Neural progenitor cell (in vitro differentiated cells): ENCODE measurements at places on chromosomes 11 and 22.

DNA sequence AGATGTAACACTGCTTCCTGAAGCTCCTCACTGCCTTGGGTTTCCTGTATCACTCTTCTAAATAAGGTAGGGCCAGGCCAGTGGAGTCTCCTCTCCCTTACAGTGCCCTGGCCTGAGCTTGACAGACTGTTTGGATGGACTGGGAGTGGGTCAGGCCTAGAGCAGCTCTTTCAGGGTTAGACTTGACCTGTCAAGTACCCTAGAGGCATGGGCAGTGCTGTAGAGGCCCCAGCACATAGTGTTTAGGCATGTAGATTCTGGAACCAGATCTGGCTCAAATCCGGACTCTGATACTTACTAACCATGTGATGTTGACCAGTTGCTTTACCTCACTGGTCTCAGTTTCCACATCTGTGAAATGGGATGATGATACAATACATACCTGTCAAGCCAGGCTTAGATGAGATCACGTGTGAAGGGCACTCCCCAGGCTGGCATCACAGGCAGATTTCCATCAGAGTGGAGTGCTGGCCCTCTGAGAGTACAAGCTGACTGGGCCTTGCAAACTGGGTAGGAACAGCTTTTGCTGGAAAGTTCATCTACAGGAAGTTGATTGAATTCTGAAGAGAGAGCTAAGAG, 1.4 kb upstream of the MICAL2 start:
- DNase-seq, result no peak

GRCh38 chr11:21861314-21861713, 331.6 kb upstream of the ANO5 start:
- peak; percentile 33 for DNase-seq

DNA sequence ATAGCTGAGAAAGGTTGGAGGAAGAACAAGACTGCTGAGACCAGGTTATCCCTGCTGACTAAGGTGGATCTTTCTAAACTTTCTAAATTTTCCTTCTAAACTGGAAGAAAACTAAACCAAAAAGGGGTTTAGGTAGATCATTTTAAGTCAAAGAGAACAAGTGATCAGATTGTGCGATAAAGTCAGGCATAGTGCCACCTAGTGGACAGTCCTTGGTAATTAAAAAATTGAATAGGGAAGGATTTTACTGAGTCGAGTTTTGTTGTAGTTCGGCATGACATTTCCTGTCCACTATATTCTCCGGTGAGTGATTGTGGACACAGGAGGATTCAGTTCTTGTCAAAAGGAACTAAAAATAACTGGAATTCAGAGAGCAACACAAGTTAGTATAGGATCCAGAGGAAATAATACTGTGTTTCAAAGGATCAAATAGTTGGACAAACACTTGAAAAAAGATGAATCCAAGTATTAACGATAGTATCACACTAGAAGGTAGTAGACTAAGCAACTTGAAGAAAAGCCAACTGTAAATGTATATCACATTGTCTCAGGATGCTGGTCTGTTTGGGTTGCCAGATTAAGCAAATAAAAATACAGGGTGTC, 1236.4 kb downstream of the FAM181B start:
- peak; percentile 65 for DNase-seq

- no peak for DNase-seq
These were observed 914.2 kb upstream of the RAG2 start for GRCh38 chr11:37512156-37512780.

- DNase-seq, result peak; percentile 16
These were observed 45.0 kb upstream of the SLC1A2 start for GRCh38 chr11:35464308-35464707.

GRCh38 chr22:20115691-20116375, at the start of gene RANBP1:
RANBP1 (plus strand) TSS chr22:20116104; CDS start chr22:20116185, 81 bp downstream.
- DNase-seq, result peak; percentile 23

- DNase-seq, result no peak
These were observed 292.6 kb downstream of the TBC1D22A start for GRCh38 chr22:47055073-47055355.

- DNase-seq, result peak; percentile 56
These were observed 56.0 kb downstream of the DCUN1D5 start for GRCh38 chr11:103035791-103036434.

GRCh38 chr11:68213135-68213515, at the start of gene KMT5B:
KMT5B (minus strand) TSS chr11:68213296; CDS start chr11:68190076, 23,220 bp downstream.
- DNase-seq, result no peak

DNA sequence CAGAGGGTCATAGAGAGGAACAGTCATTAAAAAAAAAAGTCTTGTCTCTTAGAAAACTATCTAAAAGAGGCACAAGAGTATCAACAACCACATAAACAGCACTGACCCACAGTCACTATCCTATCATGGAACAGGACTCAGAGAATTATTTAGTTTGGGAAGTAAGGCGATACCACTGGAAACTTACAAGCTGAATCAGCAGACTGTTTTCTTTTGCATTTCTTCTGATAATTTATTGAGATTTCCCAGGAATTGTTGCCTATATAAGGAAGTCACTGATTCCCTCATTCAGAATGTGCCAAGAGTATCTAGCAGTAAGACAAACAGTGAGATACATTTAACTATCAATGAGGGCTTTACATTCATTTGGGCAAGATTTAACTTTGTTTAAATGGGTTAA, 304.1 kb downstream of the GUCY1A2 start:
- no peak for DNase-seq

GRCh38 chr11:129143335-129143734, 48.8 kb downstream of the ARHGAP32 start:
- no peak for DNase-seq

GRCh38 chr11:2586793-2587131, 113.0 kb downstream of the KCNQ1OT1 start:
- DNase-seq, result no peak

DNA sequence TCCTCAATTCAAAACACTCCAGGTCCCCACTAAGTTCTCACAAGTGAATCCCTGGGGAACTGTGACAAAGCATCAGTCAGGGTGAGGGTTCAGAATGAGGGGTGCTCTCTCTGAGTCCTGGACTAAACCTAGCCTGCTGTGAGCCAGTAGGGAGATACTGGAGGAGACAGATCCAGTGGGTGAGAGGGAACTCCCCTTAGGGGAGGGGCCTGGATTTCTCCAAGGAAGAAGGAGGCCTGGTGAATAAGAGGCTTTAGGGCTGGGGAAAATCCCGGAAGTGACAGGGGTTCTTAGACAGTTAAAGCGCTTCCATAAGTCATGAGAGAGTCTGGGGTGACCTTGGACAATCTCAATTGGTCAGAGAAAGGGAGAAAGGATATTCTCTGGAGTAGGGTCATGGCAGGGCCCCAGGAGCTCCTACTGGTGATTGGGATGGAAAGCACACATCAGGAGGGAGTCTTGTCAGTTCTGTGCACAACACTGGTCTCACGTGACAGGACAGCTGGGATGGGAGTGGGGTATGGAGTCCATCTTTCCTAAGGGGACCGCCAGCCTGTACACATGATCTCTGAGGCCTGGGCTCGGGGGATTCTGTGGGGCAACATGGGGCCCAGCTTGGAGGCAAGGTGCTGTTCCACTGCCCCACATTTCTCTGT, 1.5 kb downstream of the TBC1D10A start:
- peak; percentile 50 for DNase-seq

DNA sequence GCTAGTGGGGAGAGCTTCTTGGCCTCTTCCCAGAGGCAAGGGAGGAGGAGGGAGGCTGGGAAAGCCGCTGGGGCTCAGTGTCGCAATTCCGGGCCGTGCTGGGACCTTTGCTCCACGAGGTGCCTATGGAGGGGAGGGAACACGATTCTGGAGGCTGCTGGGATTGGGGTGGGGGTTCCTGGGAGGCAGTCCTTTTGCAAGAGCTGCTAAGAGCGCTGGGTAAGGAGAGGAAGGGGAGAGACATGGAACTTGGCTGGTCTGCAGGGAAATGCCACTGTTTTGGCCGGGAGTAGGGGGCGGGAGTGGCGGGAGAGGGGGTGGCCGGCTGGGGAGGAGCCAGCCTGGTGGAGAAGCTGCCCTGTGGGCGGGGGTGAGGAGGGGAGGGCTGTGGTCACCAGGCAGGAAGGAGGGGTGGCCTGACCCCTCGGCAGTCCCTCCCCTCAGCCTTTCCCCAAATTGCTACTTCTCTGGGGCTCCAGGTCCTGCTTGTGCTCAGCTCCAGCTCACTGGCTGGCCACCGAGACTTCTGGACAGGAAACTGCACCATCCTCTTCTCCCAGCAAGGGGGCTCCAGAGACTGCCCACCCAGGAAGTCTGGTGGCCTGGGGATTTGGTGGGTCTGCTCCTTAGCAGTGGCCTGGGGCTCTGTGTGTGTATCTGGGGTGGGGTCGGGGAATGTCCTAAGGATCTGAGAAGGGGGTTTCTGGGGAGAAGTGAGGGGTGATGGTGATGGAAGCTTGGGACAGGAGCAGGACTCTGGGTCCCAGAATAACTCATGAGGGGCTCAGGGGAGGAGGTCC, at the start of gene NR1H3:
Gene NR1H3 (plus strand): TSS at position 480 of the 800 bp plus-strand sequence. CDS start 1,221 bp downstream, outside the sequence.
- DNase-seq, result peak; percentile 79

DNA sequence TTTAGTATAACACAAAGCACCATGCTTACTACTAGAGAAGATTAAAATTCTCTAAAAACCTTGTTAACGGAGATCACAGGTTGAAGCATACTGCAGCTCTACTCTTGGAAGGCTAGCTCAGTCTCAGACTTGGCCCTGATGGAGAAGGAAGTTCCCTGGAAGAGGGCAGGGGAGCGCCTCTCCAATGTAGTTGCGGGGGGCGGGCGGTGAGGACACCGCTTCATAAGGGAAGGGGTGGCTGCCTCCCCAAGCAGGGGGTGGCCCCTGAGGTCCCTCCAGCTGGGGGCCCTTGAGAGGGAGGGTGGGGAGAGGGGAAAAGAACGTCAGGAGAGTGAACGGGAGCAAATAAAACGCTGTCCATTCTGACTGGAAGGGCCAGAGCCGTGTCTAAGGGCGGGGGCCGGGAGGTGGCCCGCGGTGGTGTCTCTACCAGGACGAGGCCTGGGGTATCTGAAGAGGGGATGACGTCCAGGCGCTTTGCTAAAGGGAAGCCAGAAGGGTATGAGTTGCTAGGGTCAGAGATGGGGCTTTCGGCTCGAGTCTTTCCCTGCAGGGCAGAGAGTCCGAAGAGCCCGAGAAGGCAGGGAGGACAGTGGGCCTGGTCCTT, 553 bp upstream of the USP47 start:
- DNase-seq, result peak; percentile 44

- DNase-seq, result no peak
These were observed 22.6 kb upstream of the IRAG1 start for GRCh38 chr11:10716122-10716521.

DNA sequence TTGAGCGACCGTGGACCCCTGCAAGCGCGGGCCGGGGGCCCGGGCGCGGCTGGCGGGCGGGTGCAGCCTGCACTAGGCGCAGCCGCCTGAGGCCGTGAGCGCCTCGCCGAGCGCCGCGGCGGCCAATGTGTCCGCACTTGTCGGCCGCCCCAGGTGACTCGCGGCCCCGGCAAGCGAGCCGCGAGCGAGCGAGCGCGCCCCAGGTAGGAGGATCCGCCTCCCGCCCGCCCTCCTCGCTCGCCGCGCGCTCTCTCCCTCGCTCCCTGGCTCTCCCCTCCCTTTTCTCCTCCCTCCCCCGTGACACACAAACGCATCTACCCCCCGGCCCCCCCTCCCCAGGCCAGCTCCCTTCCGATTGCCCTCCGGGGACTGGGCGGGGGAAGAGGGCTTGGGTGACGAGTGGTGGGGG, at the start of gene WNT7B:
Gene WNT7B (minus strand): TSS at position 160 of the 409 bp plus-strand sequence. CDS start 408 bp downstream, outside the sequence.
- peak; percentile 72 for DNase-seq

DNA sequence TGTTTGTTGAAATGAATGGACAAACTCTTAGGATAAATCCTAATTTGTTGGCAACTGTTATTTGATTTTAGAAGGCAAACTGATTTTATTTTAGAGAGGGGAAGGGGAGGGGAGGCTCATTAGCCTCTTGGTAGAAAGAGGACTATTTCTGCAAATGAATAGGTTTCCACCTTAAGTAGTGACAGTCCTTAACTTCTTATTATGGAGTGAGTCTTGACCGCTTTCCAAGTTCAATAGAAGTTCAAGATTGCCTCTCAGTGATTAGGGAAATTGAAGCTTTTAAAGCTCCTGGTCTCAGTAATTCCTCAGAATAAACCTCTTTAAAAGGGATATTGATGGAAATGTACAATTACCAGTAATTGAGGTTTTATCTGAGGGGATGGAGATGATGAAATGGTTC, 55.7 kb downstream of the PANX1 start:
- no peak for DNase-seq

DNA sequence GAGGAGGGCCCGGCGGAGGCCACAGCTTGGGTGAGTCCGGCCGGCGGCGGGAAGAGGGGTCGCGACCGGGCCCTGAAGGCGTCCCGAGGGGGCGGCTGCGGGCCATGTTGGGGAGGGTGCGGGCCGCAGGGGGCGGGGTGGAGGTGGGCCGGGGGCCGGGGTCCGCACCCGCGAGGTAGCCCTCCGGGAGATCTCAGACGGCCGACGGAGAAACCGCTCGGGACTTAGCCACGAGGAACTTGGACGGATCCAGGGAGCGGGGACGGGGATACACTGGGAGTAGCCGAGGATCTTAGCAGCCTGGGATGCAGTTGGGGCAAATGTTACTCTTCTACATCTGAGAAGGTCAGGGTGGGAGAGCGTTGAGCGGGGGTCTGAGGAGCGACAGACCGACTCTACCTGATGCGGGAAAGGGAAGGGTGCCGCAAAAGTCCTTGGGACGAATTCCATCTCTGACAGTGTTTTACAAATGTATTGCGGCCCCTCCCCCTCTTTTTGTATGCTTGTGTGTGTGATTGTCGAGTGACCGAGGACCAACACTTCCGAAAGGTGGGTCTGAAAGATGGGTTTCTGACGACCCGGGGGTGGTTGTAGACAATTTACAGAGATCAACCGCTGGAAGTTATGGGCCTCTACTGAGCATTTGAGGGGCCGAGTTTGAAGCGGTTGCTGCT, 658 bp downstream of the STIP1 start:
- peak; percentile 32 for DNase-seq

GRCh38 chr11:119537306-119538253, 114.6 kb upstream of the THY1 start:
- no peak for DNase-seq

GRCh38 chr22:19776433-19777031, 16.0 kb downstream of the TBX1 start:
- DNase-seq, result no peak

GRCh38 chr11:117875382-117876058, 938 bp downstream of the FXYD6 start:
- DNase-seq, result peak; percentile 64

- DNase-seq, result no peak
These were observed 742 bp upstream of the BBOX1 start for GRCh38 chr11:27039873-27040272.

DNA sequence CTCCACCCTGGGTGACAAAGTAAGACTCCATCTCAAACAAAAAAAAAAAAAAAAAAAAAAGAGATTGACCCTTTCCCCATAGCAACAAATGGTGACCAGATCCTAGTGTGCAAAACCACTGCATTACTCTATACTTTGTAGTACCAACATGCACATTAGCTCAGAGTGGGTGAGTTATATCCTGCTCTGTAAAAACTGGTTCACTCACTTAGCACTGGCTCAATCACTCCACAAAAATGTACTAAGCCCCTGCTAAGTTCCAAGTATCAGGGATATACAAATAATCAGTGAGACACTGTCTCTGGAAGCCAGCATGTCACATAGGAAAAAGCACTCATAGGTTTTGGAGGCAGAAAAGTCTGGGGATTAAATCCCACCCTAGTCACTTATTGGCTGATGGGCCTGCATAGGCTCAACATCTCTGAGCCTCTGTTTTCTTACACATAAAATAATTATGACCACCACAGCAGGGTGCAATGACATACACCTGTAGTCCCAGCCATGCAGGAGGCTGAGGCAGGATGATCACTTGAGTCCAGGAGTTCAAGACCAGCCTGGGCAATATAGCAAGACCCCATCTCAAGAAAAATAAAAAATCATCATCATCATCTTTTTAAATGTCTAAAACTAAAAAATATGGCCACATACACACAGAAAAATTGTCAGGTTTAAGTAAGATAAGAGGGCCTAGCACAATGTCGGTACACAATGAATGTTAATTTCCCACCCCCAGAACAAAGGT, 11.9 kb downstream of the FAM168A start:
- no peak for DNase-seq

- no peak for DNase-seq
These were observed 45.6 kb downstream of the DENND5A start for GRCh38 chr11:9219572-9219971.
